ENCODE measurements at places on chromosomes 2 and 18. TPM values are rescaled to one million over a fixed set of nuclear protein-coding genes. Genes with fewer than 3 reads are reported as not detected.

- no peak for DNase-seq
Measured at GRCh38 chr2:7022492-7023385, 105.5 kb downstream of the RNF144A start.

The CTNNA2 gene
- 3.8 TPM for total RNA-seq

- DNase-seq: no peak
Measured at GRCh38 chr2:30221531-30221930, 9.8 kb upstream of the LBH start.

The EFHD1 gene
- 6.8 TPM for total RNA-seq

The C2orf74 gene
- 13.6 TPM for total RNA-seq

GRCh38 chr18:57447154-57447621, 12.0 kb downstream of the ONECUT2 start:
- peak; percentile 85 for DNase-seq

DNA sequence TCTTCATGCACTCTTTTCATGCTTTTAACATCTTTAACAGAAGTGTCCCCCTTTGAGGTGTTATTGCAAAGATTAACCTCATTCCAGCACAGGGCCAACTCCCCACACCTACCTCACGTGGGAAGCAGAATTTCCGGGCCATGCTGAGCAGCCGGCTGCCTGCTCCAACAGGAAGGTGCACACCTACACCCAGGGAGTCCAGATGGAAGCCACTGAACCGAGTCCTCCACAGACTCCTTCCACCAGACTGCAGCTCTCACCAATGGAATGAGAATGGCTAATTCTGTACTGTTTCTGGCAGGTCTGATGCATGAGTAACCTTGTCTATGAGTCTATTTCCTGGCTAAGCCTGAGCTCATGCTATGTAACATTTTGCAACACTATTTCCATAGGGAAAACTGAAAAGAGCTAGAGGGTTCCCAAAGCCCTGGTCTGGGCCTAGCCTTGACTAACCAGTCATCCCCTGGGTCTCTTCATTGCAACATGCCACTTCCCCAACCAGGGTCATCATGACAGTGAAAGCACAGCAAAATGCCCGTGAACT, 11.0 kb downstream of the ERFE start:
- DNase-seq: no peak

The CNTNAP5 gene
- 0.34 TPM for total RNA-seq

- DNase-seq: no peak
Measured at GRCh38 chr2:55109219-55109891, 59.1 kb upstream of the RTN4 start.

The STPG4 gene
- total RNA-seq: not detected

GRCh38 chr2:132651115-132652045, 18.6 kb downstream of the LYPD1 start:
- DNase-seq: peak; percentile 34

- peak; percentile 88 for DNase-seq
Measured at GRCh38 chr2:61854564-61855317, 881 bp upstream of the FAM161A start.

- no peak for DNase-seq
Measured at GRCh38 chr2:118699447-118700175, 147.8 kb downstream of the EN1 start.

The ANXA4 gene
- total RNA-seq: 9.5 TPM

DNA sequence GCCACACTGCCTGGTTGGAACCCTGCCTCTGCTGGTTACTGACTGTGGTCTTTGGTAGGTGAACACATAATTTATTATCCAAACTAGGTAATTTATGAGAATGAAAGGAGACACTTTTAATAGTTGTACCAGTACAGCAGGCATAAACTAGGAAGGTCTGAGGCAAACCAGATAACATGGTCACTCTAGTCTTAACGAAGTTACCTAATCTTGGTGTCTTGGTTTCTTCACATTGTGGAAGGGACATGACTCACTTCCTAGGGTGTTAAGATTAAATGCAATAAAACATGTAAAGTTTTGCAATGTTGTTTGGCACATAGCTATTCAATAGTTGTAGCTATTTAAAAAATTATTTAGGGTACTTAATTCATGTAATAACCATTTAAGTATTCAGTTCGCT, 23.3 kb downstream of the SPTBN1 start:
- DNase-seq: no peak

The EFEMP1 gene
- total RNA-seq: 25.7 TPM

The HOXD12 gene
- 0.17 TPM for total RNA-seq

DNA sequence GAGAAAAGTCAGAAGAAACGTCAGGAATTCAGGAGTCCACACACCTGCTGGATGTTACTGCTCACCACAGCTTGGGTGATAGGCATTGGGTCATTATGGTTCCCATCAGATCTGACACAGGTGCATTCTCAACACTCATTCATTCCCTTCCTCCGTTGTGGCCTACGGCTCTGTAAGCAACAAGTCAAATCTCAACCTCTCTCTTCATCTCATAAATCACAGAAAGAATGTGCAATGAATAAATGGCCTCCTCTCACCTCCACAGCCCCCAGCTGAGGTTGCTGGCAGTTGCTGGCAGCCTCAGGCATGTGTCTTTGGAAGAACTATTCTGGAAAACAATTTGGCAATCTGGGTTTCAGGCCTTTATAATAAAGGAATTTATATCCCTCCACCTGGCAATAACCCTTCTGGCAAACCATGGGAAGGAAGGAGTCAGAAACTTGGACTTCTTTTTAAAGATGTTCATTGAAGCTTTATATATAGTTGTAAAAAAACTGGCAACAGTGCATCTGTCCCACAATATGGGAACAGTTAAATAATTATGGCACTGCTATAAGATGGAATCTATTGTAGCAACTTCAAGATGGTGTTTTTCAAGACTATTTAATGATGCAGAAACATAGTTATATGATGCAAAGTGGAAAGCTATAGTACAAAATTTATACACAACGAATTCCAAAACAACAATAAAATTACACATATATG, 175.4 kb downstream of the ANAPC1 start:
- no peak for DNase-seq

- no peak for DNase-seq
Measured at GRCh38 chr2:129233166-129233565, 746.3 kb upstream of the RAB6C start.

DNA sequence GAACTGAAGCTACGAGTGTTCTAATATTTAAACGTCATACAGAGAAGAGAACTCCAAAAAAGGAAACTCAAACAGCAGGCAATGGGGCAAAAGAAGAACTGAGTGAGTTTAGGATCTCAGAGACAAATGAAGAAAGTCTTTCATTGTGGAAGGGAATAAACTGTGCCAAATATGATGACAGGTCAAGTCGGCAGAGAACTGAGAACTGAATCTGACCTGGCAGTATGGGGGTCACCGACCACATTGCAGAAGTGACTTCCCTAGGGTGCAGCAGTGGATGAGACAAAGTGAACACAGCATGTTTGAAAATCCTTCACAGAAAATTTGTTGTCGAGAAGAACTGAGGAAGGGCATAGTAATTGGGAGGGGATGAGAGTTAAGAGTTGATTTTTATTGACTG, 55.9 kb downstream of the TTC21B start:
- DNase-seq: no peak

- DNase-seq: no peak
Measured at GRCh38 chr2:1881502-1881901, 137.2 kb upstream of the PXDN start.
